Ascending aorta (tissue), 2 donors: ENCODE measurements at places on chromosomes 7 and 10.

- no peaks in the 10 kb centered on the region for H3K36me3 ChIP-seq
- no peak overlapping the region for H3K27ac ChIP-seq
- H3K4me1 ChIP-seq, result no peaks in the 10 kb centered on the region
- H3K27me3 ChIP-seq, result no peaks in the 10 kb centered on the region
- no peak for DNase-seq
Observed at GRCh38 chr10:81548160-81548559, 326.8 kb upstream of the NRG3 start.

DNA sequence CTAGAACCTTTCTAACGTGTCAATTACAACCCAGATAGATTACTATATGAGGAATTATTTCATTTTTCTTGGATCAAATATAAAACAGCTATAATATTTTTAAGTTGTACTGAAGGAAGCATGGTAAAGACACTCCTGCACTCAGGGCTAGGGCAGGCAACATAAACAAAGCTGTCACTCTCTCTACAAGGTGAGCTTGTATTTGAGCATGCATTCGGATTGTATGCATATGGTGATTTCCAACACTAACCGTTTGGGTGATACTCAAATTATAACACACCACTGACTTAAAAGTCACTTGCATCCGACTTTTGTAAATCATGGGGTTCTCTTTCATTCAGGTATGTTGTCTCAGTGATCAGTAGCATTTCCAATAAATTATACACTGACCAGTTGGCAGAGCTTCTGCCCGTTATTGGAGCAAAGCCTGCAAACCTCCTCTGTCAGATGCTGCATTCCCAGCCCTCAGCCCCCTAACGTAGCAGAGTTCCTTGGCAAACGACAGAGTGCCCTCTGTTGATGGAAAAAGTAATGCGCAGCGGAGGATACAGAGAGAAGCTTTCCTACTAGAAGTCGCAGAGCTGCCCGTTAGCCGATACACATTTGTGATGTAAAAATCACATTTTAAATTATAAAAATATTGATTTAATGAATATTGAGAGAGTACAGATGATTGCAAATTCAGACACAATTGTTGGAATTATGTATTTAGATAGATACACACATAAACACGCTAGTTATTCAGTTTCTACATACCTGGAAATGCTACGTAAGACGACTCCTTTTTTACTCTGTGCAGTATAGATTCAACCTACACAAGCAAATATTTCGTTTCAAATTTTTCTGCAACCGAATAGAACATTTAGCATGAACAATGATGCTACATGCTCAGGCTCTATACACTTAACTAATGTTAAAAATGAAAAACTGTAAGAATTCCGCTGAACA is 173.9 kb upstream of the SP4 start:
- H3K27ac ChIP-seq, result no peak overlapping the region
- H3K36me3 ChIP-seq, result no peaks in the 10 kb centered on the region
- no peaks in the 10 kb centered on the region for H3K4me1 ChIP-seq
- H3K4me3 ChIP-seq, result no peak overlapping the region
- no peak for DNase-seq

- peak; percentile 7 for DNase-seq
- H3K27me3 ChIP-seq, result no peaks in the 10 kb centered on the region
- no peak overlapping the region for H3K27ac ChIP-seq
- no peaks in the 10 kb centered on the region for H3K36me3 ChIP-seq
- no peak overlapping the region for H3K4me3 ChIP-seq
- peaks cover 2% of the 10 kb centered on the region for H3K4me1 ChIP-seq
Observed at GRCh38 chr10:46549171-46550075, 7.0 kb downstream of the GPRIN2 start.

GRCh38 chr7:55573234-55573900 is 1.1 kb upstream of the VOPP1 start:
- no peaks in the 10 kb centered on the region for H3K27me3 ChIP-seq
- H3K4me3 ChIP-seq, result peak overlapping the region; percentile 85
- H3K36me3 ChIP-seq, result no peaks in the 10 kb centered on the region
- H3K27ac ChIP-seq, result peak overlapping the region; percentile 91

- H3K27ac ChIP-seq, result no peak overlapping the region
- H3K27me3 ChIP-seq, result no peaks in the 10 kb centered on the region
- H3K36me3 ChIP-seq, result no peaks in the 10 kb centered on the region
- H3K4me1 ChIP-seq, result no peaks in the 10 kb centered on the region
- no peak overlapping the region for H3K4me3 ChIP-seq
- no peak for DNase-seq
Observed at GRCh38 chr7:85022064-85022697, 164.7 kb downstream of the SEMA3D start.

DNA sequence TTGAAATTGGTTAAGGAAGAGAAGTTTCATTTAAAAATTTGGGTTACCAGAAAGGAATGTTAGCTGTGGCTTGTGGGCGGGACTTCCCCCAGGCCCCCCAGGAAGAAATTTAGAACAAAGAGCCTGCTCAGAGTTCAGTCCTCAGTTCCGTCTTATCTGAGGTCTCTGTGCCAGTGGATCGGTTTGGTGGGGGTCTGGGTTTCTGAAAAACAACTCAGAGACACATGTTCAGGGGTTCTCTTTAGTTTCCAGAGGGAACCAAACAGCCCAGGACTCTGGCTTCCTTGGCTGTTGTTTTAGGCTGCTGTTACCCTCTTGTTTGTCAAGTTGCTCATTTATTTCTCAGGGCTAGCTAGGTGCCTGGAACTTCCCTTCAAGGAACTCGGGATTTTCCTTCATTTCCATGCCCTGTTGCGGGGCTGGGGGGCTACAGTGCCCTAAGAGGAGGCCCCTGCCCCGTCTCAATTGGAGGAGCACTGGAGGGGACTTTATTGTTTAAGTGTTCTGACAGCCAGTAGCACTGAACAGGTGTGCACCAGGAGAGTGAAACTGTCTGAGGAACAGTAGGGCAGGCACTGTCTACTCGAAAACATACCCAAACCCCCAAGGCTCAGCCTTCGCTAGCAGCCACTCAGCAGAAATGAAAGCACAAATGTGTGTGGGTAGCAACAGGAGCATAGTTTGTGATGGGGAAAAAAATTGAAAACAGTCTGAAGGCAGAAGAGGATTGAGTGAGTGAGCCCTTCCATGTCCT is 59.9 kb downstream of the ALOX5 start:
- H3K4me3 ChIP-seq, result no peak overlapping the region
- no peaks in the 10 kb centered on the region for H3K27me3 ChIP-seq
- no peak overlapping the region for H3K27ac ChIP-seq

- no peaks in the 10 kb centered on the region for H3K27me3 ChIP-seq
- H3K4me3 ChIP-seq, result no peak overlapping the region
- no peaks in the 10 kb centered on the region for H3K36me3 ChIP-seq
- H3K27ac ChIP-seq, result peak overlapping the region; percentile 32
- no peaks in the 10 kb centered on the region for H3K4me1 ChIP-seq
Observed at GRCh38 chr10:80136134-80136571, 3.6 kb downstream of the PLAC9 start.

GRCh38 chr7:29194594-29195427 is at the start of gene CHN2:
Gene CHN2 (plus strand): TSS chr7:29194775.
- no peak for DNase-seq
- no peaks in the 10 kb centered on the region for H3K27me3 ChIP-seq
- no peaks in the 10 kb centered on the region for H3K36me3 ChIP-seq
- H3K4me3 ChIP-seq, result peak within 1 kb of the TSS; percentile 85

DNA sequence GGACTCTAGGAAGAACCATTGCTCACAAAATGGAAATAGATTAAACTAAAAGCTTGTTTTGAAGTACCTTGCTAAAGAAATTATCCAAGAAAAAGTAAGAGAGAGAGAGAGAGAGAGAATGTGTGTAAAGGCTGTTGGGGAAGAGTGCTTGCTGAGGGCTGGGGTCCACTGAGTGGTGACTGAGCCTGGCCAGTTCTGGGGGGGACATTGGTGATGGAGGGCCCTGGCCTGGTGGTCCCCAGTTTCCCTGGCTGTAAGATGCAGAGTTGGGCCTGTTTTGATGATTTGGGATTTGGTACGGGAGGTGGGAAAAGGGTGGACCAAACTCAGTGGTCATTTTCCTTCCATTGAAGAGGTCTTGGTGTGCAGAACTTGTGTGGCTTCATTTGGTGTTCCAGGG is 880 bp downstream of the RAMP3 start:
- DNase-seq, result no peak
- H3K27me3 ChIP-seq, result no peaks in the 10 kb centered on the region
- H3K36me3 ChIP-seq, result no peaks in the 10 kb centered on the region
- peak overlapping the region; percentile 33 for H3K4me3 ChIP-seq
- peaks cover 5% of the 10 kb centered on the region for H3K4me1 ChIP-seq

DNA sequence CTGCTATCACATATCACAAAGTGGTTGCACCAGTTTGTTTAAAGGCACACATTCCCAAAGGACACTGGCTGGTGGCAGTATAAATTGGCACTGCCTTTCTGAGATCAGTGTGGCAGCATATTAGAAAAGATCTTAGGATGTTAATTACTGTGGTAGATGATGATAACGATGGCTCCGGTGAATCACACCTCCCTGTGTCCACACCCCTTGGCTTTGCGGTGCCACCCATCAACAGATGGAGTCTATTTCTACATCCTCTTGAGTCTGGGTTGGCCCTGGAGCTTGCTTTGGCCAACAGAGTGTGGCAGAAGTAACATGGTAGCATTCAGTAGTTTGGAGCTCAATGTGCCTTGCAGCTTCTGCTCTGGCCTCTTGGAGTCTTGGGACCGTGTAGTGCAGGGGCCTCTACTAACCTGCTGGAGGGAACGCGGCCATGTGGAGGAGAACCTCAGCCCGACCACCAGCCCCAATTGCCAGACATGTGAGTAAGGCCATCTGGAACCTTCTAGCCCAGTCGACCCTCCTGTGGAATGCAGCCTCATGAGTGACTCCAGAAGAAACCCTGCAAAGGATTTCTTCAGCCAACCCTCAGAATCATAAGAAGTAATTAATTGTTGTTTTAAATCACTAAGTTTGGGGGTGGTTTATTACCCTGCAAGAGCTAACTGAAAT is 27.2 kb upstream of the PLEKHA1 start:
- no peak for DNase-seq
- no peak overlapping the region for H3K4me3 ChIP-seq
- H3K27me3 ChIP-seq, result no peaks in the 10 kb centered on the region
- no peak overlapping the region for H3K27ac ChIP-seq
- H3K36me3 ChIP-seq, result no peaks in the 10 kb centered on the region
- H3K4me1 ChIP-seq, result no peaks in the 10 kb centered on the region

DNA sequence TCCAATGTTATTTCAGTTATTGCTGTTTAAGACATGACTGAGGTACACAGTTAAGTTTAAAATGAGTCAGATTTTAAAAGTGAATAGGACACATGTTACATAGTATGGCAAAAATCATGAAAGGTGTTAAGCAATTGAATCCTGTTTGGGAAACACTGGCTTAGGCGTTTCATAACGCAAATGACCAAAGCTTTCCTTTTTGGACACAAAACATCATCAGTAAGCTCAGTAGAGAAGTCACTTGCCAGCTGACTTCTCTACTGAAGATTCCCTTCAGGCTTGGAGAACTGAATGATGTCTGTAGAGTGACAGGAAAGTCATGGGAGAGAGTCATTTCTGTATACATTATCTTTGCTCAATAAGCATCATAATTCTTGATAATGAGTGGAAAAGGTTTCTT is 64.4 kb upstream of the RSBN1L start:
- no peak overlapping the region for H3K27ac ChIP-seq
- DNase-seq, result no peak
- peaks cover 30% of the 10 kb centered on the region for H3K36me3 ChIP-seq
- no peaks in the 10 kb centered on the region for H3K27me3 ChIP-seq

GRCh38 chr10:28812384-28813372 is 135.4 kb downstream of the BAMBI start:
- H3K27me3 ChIP-seq, result no peaks in the 10 kb centered on the region
- DNase-seq, result no peak
- H3K4me1 ChIP-seq, result no peaks in the 10 kb centered on the region

DNA sequence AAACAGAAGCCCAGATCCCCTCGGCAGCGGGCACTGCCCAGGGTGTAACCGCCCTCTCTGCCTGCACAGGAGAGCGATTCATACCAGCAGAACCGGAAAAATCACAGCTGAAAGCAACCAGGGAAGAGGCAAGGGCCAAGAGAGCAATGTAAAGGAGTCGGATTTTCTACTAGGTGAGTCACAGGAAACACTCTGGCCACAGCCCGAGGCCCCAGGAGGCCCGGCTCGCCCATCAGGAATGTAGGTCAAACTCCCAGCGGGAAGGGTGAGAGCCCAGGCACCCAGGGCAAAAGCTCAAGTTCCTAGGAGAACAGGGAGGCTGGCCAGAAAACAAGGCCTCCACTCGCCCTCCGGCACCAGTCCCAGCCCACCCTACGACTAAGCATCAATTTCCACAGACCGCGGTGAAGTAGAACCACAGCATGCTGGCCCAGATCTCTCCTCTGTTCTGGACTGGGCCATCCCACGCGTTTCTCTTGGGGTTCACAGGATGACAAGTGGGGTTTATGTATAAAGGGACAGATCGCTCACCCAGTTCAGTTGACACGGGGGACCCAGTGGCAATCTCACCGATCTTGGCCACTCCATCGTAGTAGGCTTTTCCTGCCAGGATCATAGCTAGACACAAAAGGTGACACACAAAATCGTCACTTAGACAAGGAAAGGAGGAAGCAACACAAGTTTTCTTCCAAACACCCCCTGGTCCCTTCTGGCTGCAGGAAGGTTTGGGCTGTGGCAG is 46.2 kb downstream of the BAIAP2L1 start:
- H3K4me1 ChIP-seq, result no peaks in the 10 kb centered on the region
- no peak overlapping the region for H3K27ac ChIP-seq
- no peak overlapping the region for H3K4me3 ChIP-seq
- H3K27me3 ChIP-seq, result no peaks in the 10 kb centered on the region
- H3K36me3 ChIP-seq, result no peaks in the 10 kb centered on the region
- DNase-seq, result no peak

DNA sequence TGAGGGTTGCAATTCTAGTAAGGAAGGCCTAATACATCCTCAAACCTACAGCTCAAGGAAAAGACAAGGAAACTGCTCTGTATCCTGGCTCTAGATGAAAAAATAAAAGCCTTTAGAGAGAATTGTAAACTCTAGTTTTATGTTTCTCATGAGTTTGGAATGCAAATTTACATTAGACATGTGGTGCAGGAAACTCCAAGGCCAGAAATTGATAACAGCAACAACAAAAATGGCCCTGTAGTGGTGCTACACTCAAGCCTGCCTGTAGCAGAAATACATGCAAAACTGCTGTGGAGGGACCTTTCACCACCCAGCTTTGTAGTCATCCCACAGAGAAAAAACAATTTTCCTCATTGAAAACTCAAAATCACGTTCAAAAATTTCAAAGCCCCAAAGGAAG is 546.7 kb upstream of the LRRN3 start:
- DNase-seq, result no peak
- H3K27me3 ChIP-seq, result no peaks in the 10 kb centered on the region
- no peaks in the 10 kb centered on the region for H3K36me3 ChIP-seq
- H3K4me3 ChIP-seq, result no peak overlapping the region
- H3K4me1 ChIP-seq, result no peaks in the 10 kb centered on the region
- H3K27ac ChIP-seq, result no peak overlapping the region

GRCh38 chr10:93745408-93746065 is 12.2 kb upstream of the LGI1 start:
- H3K4me3 ChIP-seq, result no peak overlapping the region
- DNase-seq, result no peak
- H3K27me3 ChIP-seq, result no peaks in the 10 kb centered on the region
- H3K4me1 ChIP-seq, result peaks cover 7% of the 10 kb centered on the region
- H3K36me3 ChIP-seq, result no peaks in the 10 kb centered on the region
- no peak overlapping the region for H3K27ac ChIP-seq
